ENCODE measurements at places on chromosomes 4 and X. TPM values are rescaled to one million over a fixed set of nuclear protein-coding genes. Genes with fewer than 3 reads are reported as not detected.

GRCh38 chr4:10031668-10032590 lies 10.6 kb upstream of the SLC2A9 start:
- no peak for DNase-seq

FGG gene
- not detected for total RNA-seq

GRCh38 chr4:24915121-24915922 lies 2.5 kb upstream of the CCDC149 start:
- DNase-seq: no peak

PRR32 gene
- total RNA-seq: not detected

F11 gene
- total RNA-seq: not detected

DNA sequence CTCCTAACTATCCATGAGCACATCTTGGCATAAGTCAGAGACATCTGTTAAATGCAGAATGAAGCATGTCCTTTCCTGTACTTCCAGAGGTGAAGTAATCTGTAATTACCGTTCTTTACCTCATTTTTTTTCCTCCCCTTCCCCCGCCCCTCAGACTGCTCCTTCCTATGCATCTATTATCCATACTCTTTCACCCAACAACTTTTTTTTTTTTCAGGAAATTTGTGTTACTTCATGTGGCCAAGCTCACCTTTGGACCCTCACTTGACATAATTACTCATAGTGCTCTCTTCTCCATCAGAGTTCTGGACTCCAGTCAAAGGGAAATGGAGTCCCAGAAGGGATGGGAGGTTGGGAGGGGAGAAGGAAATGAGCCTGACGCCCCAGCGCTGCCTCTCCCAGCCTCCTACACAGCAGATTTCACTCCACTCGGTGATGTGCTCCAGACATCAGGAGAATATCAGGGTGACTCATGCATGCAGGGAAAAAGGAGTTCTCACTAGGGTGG lies 568.8 kb downstream of the STIM2 start:
- no peak for DNase-seq

DNA sequence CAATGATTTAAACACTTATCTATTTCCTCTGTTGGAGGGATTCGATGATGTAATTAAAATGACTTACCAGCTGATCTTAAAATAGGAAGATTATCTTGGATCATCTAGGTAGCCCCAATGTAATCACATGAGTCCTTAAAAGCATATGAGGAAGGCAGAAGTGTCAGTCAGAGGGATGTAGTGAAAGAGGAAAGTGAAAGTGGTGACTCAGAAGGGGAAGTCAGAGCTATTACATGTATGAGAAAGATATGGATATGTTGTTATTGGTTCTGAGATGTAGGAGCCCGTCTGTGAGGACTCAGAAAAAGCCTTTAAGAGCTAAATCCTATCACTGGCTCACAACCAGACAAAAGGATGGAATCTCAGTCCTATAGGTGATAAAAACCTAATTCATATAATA lies 456.4 kb downstream of the DACH2 start:
- DNase-seq: no peak

- DNase-seq: no peak
Observed at GRCh38 chrX:14529290-14529989, at the start of gene GLRA2. Gene GLRA2 (plus strand): TSS chrX:14529536. CDS start chrX:14530058, 522 bp downstream.

GRCh38 chr4:101807351-101807750 lies 16.8 kb downstream of the BANK1 start:
- no peak for DNase-seq

- DNase-seq: no peak
Observed at GRCh38 chr4:123826896-123827295, 430.3 kb downstream of the SPRY1 start.

DNA sequence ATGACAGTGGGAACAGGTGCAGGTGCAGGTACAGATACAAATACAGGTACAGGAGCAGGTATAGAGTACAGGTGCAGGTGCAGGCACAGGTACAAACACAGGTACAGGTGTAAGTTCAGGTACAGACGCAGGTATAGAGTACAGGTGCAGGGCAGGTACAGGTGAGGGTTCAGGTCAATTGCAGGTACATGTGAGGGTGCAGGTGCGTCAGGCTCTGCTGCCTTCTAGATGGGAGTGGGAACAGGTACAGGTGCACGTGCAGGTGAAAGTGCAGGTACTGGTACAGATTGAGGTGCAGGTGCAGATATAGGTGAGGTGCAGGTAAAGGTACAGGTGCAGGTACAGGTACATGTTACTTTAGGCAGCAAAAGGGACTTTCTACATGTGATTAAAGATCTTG lies 85.7 kb downstream of the CRLF2 start:
- DNase-seq: no peak
